Activated CD8-positive, alpha-beta memory T cell treated with anti-CD3 and anti-CD28 coated beads, Interleukin-2, amount 10 ng/mL, durations not matched to agents 7 days and 5 days (primary cell): ENCODE measurements at places on chromosomes 3 and 15. TPM values are rescaled to one million over a fixed set of nuclear protein-coding genes. Genes with fewer than 3 reads are reported as not detected.

The DGKG gene
- 0.20 TPM for total RNA-seq

The WDR73 gene
- total RNA-seq, result 18.4 TPM

The UACA gene
- total RNA-seq, result 0.61 TPM

- H3K4me1 ChIP-seq, result no peaks in the 10 kb centered on the region
- no peaks in the 10 kb centered on the region for H3K36me3 ChIP-seq
- H3K27ac ChIP-seq, result no peak overlapping the region
- H3K27me3 ChIP-seq, result peaks cover 18% of the 10 kb centered on the region
- no peak overlapping the region for H3K4me3 ChIP-seq
- DNase-seq, result no peak
Observed at GRCh38 chr3:156359368-156359767, 195.5 kb downstream of the SSR3 start.

- no peak overlapping the region for H3K27ac ChIP-seq
- no peak for DNase-seq
- no peaks in the 10 kb centered on the region for H3K27me3 ChIP-seq
- H3K36me3 ChIP-seq, result no peaks in the 10 kb centered on the region
- no peaks in the 10 kb centered on the region for H3K4me1 ChIP-seq
Observed at GRCh38 chr3:171649911-171650592, 160.2 kb downstream of the PLD1 start.
